ENCODE measurements at places on chromosomes 4 and X.

DNA sequence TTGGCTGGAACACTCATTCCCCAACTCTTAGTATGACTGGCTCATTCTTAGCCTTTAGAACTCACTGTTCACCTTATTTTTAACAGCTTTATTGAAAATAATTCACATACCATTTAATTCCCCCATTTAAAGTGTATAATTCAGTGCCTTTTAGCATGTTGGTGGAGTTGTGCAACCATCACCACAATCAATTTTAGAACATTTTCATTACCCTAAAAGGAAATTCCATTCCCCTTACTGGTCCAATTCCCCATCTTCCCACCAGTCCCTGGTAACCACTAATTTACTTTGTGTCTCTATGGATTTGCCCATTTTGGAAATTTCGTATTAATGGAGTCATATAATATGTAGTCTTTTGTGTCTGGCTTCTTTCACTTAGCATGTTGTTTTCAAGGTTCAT, 19.7 kb downstream of the NHSL2 start:
- no peak for DNase-seq

DNA sequence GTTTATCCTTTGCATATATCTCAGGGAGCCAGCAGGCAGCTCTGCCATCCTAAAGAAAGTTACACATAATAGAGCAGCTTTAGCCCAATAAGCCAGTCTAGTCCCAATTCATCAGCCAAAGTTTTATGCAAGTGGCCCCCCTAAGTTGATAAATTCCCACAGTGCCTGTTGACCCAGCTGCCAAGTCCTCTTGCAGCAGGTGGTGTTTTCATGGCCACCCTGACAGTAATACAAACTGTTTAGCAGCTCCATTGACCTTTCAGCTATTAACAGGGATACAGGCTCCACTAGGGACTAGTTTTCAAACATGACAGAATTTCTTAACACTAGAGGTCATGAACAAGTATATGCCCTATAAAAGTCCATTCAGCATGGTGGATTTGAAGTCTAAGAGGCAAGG, 77.5 kb downstream of the HHIP start:
- DNase-seq = no peak

- no peak for DNase-seq
These were observed 409.0 kb downstream of the BCOR start for GRCh38 chrX:39688576-39689375.

GRCh38 chr4:184282251-184282713, 64.6 kb upstream of the ENPP6 start:
- no peak for DNase-seq

- DNase-seq = no peak
These were observed 144.0 kb downstream of the HDX start for GRCh38 chrX:84358271-84358670.

- DNase-seq = no peak
These were observed 84.1 kb downstream of the CLCN4 start for GRCh38 chrX:10240918-10241317.

GRCh38 chr4:81040012-81040659, 9.6 kb downstream of the BMP3 start:
- no peak for DNase-seq

DNA sequence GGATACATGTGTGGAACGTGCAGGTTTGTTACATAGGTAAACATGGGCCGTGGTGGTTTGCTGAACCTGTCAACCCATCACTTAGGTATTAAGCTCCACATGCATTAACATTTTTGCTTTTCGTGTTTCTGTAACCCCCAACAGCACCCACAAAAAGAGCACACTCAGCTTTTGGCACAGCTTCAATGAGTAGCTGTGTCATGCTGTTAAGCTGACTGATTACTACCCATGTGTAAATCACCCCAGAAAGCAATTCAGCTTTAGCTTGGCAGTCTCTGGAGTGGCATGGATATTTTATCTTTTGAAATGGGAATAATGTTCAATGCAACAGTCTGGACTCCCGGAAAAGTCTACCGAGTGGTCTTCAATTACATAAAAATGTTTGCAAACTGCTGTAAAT, 734.3 kb downstream of the STIM2 start:
- no peak for DNase-seq

- peak; percentile 23 for DNase-seq
These were observed 164.2 kb downstream of the MAB21L2 start for GRCh38 chr4:150746156-150746555.

DNA sequence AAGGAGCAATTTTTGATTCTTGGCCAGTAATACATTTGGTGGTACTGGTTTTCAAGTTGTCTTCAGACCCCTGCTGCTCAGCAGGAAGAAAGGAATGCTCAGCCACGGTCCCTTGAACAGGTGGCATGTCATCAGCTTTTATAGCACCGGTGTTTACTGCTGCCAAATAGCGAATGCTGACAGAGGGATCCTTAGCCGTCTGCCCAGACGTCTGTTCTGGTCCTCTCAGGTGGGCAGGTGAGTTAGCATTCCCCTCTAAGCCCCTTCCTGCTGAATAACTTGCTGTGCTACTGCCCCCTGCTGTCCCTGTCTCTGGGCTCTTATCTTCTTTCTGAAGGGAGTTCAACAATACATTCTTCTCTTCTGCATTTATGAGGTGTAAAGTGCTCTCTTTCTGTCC, 28.4 kb downstream of the BOD1L1 start:
- no peak for DNase-seq

DNA sequence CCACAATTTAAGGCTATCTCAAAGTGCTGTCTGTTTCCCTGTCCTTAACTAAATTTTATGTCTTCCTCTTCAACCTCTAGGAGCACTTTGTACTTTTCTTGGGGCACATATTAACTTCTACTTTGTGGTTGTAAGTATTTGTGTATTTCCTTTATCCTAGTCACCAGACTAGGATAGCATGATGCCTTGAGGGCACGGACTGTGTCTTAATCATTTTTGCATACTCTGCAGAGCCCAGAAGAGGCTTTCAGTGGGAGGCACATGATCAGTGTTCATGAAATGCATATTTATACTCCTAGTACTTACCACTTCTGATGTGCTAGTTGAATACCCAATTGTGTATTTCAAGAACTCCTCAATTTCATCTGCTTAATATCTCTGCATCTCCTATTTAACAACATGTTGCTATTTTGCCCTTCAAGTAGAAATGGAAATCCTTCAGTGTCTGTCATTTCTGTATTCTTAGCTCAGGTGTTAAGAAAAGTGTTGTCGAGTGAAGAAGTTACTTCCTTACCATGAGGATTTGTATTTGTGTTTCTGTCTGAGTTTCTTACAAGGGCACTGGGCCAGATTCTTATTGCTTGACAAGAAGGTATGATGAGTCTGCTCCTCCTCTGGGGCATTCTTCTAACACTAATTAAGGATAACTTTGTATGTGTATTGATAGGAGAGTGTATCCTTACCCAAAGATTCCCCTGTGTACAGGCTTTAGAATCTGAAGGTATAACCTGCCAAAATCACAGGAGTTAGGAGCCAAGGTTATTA, 28.3 kb upstream of the PGRMC2 start:
- DNase-seq = no peak

- DNase-seq = peak; percentile 80
These were observed 214.9 kb upstream of the UGT8 start for GRCh38 chr4:114383721-114384120.

- peak; percentile 28 for DNase-seq
These were observed 79.4 kb downstream of the SYNPO2 start for GRCh38 chr4:118968005-118968404.

- DNase-seq = no peak
These were observed 77.3 kb downstream of the AFF2 start for GRCh38 chrX:148577741-148578140.

DNA sequence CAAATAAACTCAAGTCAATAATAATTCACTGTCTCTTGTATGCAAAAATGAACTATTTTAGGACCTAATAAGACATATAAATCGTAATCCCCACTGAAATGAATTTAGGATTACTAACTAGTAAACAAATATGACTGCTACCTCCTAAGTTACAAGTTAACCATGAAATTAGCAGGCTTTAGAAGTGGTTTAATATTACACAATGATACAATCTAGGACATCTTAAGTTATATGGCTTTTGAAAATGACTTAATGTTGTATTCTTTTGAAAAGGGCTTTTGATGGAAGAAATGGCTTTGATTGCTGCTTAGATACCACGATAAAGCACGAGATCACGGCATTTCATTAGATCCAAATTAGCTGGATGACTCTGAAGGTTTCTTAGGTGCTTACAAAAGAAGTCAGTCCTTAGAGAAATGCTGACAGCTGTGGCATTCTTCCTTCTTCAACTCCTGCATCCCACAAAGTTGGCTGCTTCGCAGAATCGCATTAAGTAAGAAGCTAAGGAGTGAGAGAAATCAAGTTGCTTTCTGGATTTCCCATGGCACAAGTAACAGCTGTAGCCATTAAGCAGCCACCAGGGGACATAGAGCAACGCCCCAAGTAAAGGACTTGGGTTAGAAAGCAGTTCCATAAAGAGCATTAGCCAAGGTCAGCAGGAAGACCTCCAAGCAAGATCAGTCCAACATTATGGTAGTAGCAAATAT, 6.9 kb downstream of the SLC10A7 start:
- no peak for DNase-seq

- no peak for DNase-seq
These were observed 118.1 kb upstream of the NEIL3 start for GRCh38 chr4:177191586-177191985.

- DNase-seq = no peak
These were observed 19.4 kb upstream of the KLHL8 start for GRCh38 chr4:87239821-87240220.

- no peak for DNase-seq
These were observed 73.0 kb upstream of the PJA1 start for GRCh38 chrX:69238114-69238886.

All from amniotic stem cell (primary cell).